ENCODE measurements at places on chromosomes 11 and 22. TPM values are rescaled to one million over a fixed set of nuclear protein-coding genes. Genes with fewer than 3 reads are reported as not detected.

Gene ZNRD2
- 72.0 TPM for total RNA-seq

Gene PHF21B
- total RNA-seq: not detected

Gene ART1
- not detected for total RNA-seq

Gene MAFF
- total RNA-seq: 22.0 TPM

Gene TRIM51
- total RNA-seq: not detected

Gene GVQW3
- total RNA-seq: 0.92 TPM

Gene DEFB131B
- not detected for total RNA-seq

Gene HEPHL1
- total RNA-seq: not detected

Gene OR4D5
- not detected for total RNA-seq

Gene TMEM132A
- total RNA-seq: 32.0 TPM

Gene SLC22A8
- not detected for total RNA-seq

- no peaks in the 10 kb centered on the region for H3K4me1 ChIP-seq
- no peaks in the 10 kb centered on the region for H3K36me3 ChIP-seq
- H3K27ac ChIP-seq: no peak overlapping the region
- DNase-seq: no peak
Measured at GRCh38 chr22:45885171-45885840, 91.7 kb downstream of the WNT7B start.

- no peak overlapping the region for H3K4me3 ChIP-seq
- H3K36me3 ChIP-seq: no peaks in the 10 kb centered on the region
- H3K27me3 ChIP-seq: peaks cover 3% of the 10 kb centered on the region
- no peak for DNase-seq
Measured at GRCh38 chr11:77140231-77140851, 12.3 kb downstream of the MYO7A start.

- no peaks in the 10 kb centered on the region for H3K36me3 ChIP-seq
- H3K4me3 ChIP-seq: no peak within 1 kb of the TSS
- H3K27me3 ChIP-seq: peaks cover 5% of the 10 kb centered on the region
Measured at GRCh38 chr22:23632178-23632577, at the start of gene DRICH1. DRICH1 (minus strand) TSS chr22:23632321; CDS start chr22:23632023, 298 bp downstream.

- H3K4me1 ChIP-seq: peaks cover 7% of the 10 kb centered on the region
- H3K36me3 ChIP-seq: no peaks in the 10 kb centered on the region
- H3K4me3 ChIP-seq: no peak overlapping the region
- H3K27me3 ChIP-seq: peaks cover 16% of the 10 kb centered on the region
Measured at GRCh38 chr11:19398772-19399527, 158.2 kb upstream of the E2F8 start.

- peaks cover 8% of the 10 kb centered on the region for H3K27me3 ChIP-seq
- no peak overlapping the region for H3K4me3 ChIP-seq
- no peaks in the 10 kb centered on the region for H3K36me3 ChIP-seq
- peaks cover 15% of the 10 kb centered on the region for H3K4me1 ChIP-seq
- DNase-seq: no peak
Measured at GRCh38 chr11:132959693-132960092, 572.6 kb downstream of the OPCML start.

DNA sequence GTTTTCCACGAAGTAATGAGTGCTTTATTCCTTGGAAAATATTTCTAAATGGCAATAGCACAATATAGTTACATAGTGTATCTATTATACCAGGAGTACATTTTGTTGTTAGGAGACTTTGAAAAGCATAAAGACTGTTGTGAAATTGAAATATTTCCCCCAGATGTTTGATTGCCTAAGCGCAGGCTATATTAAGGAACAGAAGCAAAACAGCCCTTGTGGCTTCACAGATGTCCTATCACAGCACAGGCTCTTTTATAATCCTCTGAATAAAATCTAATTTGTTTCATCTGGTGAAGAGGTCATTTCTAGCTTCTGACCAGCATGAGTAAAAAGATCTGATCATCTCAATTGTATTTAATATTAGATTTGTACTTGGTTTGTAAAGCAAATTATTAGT lies 48.2 kb downstream of the BSX start:
- H3K4me3 ChIP-seq: no peak overlapping the region
- no peaks in the 10 kb centered on the region for H3K4me1 ChIP-seq
- no peak for DNase-seq
- 0 out of 2 replicates have a peak, but pooled peaks cover 4% of the 10 kb centered on the region for H3K36me3 ChIP-seq
- H3K27ac ChIP-seq: no peak overlapping the region

- DNase-seq: no peak
- H3K4me3 ChIP-seq: no peak overlapping the region
- H3K27me3 ChIP-seq: peaks cover 7% of the 10 kb centered on the region
- no peaks in the 10 kb centered on the region for H3K36me3 ChIP-seq
- H3K4me1 ChIP-seq: no peaks in the 10 kb centered on the region
- no peak overlapping the region for H3K27ac ChIP-seq
Measured at GRCh38 chr11:20227631-20228030, 67.4 kb upstream of the DBX1 start.

DNA sequence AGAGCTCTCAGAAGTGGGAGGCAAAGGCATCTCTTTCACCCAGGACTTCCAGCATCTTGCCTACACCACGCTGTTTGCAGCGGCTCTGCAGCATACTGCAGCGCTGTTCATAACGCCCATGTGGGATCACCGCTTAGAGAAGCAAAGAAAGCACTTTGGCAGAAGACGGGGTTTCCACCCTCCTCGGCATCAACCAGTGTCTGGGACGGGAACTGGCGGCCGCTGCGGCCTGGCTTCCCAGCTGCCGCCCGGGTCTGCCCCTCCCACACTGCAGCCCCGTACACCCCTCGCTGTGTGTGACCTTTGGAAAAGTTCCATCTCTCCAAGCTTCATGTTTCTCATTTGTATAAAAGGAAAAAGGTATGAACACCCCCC lies 545 bp upstream of the TIRAP start:
- H3K27ac ChIP-seq: peak overlapping the region; percentile 89
- H3K4me1 ChIP-seq: peaks cover 31% of the 10 kb centered on the region
- H3K4me3 ChIP-seq: peak overlapping the region; percentile 90
- peak; percentile 11 for DNase-seq
- H3K27me3 ChIP-seq: no peaks in the 10 kb centered on the region
- H3K36me3 ChIP-seq: peaks cover 8% of the 10 kb centered on the region

DNA sequence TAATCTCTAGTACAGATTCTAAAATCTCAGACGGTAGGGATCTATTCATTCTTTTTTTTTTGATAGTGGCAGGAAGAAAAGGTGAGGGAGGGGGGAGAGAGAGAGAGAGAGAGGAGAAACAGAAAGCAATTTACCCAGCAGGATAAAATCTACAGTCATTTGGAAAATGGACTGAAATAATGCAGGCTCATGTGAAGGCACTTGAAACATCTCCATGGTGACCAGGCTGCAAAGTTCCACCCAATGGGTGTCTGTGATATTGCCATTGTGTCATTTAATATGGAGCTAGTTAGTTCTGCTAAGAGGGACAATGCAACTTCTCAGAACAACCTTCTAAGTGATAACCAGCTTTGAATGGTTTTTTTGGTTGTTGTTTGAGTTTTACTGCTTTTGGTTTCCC lies 165.2 kb upstream of the RAG2 start:
- H3K27ac ChIP-seq: no peak overlapping the region
- no peaks in the 10 kb centered on the region for H3K4me1 ChIP-seq
- no peaks in the 10 kb centered on the region for H3K36me3 ChIP-seq

GRCh38 chr11:125228445-125228844 lies 63.9 kb downstream of the PKNOX2 start:
- no peak overlapping the region for H3K4me3 ChIP-seq
- DNase-seq: no peak
- peaks cover 43% of the 10 kb centered on the region for H3K27me3 ChIP-seq
- H3K27ac ChIP-seq: no peak overlapping the region
- no peaks in the 10 kb centered on the region for H3K36me3 ChIP-seq
- H3K4me1 ChIP-seq: no peaks in the 10 kb centered on the region

DNA sequence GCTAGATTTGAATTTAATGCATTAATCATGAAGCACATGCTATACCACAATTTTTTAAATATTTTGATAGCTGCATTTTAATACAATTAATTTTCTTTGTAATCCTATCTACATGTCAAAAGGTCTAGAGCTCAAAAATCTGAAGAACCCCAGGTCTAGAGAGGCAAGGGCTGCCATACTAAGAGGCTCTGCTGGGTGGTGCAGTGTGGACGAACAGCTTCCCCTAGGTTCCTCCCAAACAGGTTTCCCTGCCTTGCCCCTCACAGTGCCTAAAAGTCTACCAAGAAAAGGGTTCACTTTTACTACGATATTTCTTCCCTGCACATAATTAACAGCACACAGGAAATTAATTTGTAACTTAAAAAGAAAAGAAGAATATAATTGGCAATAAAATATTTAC lies 681.1 kb downstream of the OPCML start:
- no peak overlapping the region for H3K4me3 ChIP-seq
- H3K36me3 ChIP-seq: peaks cover 8% of the 10 kb centered on the region

DNA sequence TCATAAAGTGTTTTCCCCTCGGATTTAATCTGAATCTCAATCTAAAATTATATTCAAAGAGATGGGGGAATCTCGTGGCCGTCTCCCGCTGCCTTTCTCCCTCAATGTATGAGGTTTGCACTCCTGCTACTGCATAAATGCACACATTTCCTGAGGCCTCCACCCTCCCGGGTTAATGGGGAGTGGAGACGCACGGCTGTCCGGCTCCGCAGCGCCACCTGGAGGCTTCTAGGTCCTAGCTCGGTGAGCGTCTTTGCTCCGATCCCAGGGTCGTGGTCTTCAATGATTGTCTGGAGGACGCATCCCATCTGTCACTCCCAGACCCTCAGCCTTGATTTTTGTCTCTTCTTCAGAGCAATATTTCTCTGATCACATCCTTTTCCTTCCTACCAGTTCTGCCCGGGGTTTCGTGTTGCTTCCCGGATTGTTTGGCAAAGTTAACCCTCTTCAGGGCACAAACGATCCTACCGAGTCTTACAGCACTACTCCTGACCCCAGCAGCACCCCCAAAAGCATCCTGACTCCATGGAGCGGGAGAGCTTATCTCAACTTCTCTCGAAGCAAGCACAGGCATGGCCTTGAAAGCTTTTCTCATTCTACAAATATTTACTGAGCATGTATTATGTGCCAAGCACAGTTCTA lies at the start of gene LMO1:
TSS of gene LMO1 (minus strand) at position 110 of the 642 bp plus-strand sequence. CDS start 516 bp downstream, outside the sequence.
- DNase-seq: peak; percentile 45
- peaks cover 14% of the 10 kb centered on the region for H3K4me1 ChIP-seq
- no peaks in the 10 kb centered on the region for H3K36me3 ChIP-seq
- no peak within 1 kb of the TSS for H3K27ac ChIP-seq

- H3K36me3 ChIP-seq: no peaks in the 10 kb centered on the region
- no peak overlapping the region for H3K27ac ChIP-seq
- DNase-seq: no peak
- no peak overlapping the region for H3K4me3 ChIP-seq
- H3K4me1 ChIP-seq: no peaks in the 10 kb centered on the region
Measured at GRCh38 chr11:105073456-105074165, 28.5 kb upstream of the CARD16 start.

DNA sequence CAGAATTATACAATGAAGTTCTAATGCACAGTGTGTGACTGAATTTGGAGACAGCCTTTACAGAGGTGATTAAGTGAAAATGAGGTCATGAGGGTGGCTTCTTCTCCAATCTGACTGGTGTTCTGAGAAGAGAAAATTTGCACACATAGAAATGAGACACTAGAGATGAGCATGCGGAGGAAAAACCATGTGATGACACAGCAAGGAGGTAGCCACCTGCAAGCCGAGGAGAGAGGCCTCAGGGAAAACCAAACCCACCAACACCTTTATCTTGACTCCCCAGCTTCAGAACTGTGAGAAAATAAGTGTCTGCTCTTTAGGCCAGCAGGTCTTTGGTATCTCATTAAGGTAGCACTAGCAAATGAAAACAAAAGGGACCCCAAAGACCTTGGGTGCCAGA lies 93.2 kb downstream of the GGTLC2 start:
- DNase-seq: no peak
- H3K27ac ChIP-seq: no peak overlapping the region
- H3K4me3 ChIP-seq: no peak overlapping the region
- H3K27me3 ChIP-seq: peaks cover 38% of the 10 kb centered on the region
- H3K4me1 ChIP-seq: no peaks in the 10 kb centered on the region
- no peaks in the 10 kb centered on the region for H3K36me3 ChIP-seq

DNA sequence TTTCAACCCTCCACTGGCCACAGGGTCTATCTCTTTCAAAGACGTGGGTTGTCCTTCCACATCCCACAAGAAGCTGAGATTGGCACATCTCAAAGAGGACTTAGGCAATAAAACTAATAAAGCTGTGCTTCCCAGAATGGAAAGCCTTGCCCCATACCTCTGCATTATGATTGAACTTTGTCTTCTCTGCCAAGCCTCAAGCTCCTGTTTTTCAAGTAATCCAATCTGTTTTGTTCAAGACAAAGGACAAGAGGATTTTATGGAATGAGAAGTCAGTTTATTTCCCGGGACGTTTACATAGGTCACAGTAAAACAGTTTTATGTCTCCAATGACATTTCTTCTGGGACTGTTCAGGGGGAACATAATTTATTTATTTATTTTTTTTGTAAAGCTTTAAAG lies 108.4 kb downstream of the GALNT18 start:
- no peak overlapping the region for H3K4me3 ChIP-seq
- no peak for DNase-seq
- H3K4me1 ChIP-seq: no peaks in the 10 kb centered on the region
- peaks cover 20% of the 10 kb centered on the region for H3K27me3 ChIP-seq
- no peak overlapping the region for H3K27ac ChIP-seq

GRCh38 chr11:103923451-103923931 lies 112.9 kb upstream of the DDI1 start:
- no peak for DNase-seq
- H3K27ac ChIP-seq: no peak overlapping the region
- no peaks in the 10 kb centered on the region for H3K36me3 ChIP-seq
- peaks cover 34% of the 10 kb centered on the region for H3K4me1 ChIP-seq
- H3K4me3 ChIP-seq: no peak overlapping the region

GRCh38 chr11:28017816-28018215 lies 90.1 kb downstream of the KIF18A start:
- H3K4me1 ChIP-seq: peaks cover 18% of the 10 kb centered on the region
- H3K36me3 ChIP-seq: peaks cover 26% of the 10 kb centered on the region
- H3K4me3 ChIP-seq: no peak overlapping the region
- no peaks in the 10 kb centered on the region for H3K27me3 ChIP-seq
- peak overlapping the region; percentile 31 for H3K27ac ChIP-seq

- peaks cover 31% of the 10 kb centered on the region for H3K27me3 ChIP-seq
- H3K27ac ChIP-seq: no peak overlapping the region
- H3K4me3 ChIP-seq: no peak overlapping the region
- peaks cover 9% of the 10 kb centered on the region for H3K4me1 ChIP-seq
- H3K36me3 ChIP-seq: no peaks in the 10 kb centered on the region
Measured at GRCh38 chr11:119491753-119492510, 69.0 kb upstream of the THY1 start.

GRCh38 chr11:64960719-64961118 lies 11.2 kb downstream of the MAJIN start:
- H3K27ac ChIP-seq: no peak overlapping the region
- no peak overlapping the region for H3K4me3 ChIP-seq
- no peak for DNase-seq
- peaks cover 8% of the 10 kb centered on the region for H3K4me1 ChIP-seq

GRCh38 chr11:75462117-75462653 lies 29.2 kb upstream of the KLHL35 start:
- H3K36me3 ChIP-seq: no peaks in the 10 kb centered on the region
- peaks cover 6% of the 10 kb centered on the region for H3K27me3 ChIP-seq
- H3K4me3 ChIP-seq: no peak overlapping the region

- H3K4me3 ChIP-seq: no peak overlapping the region
- no peaks in the 10 kb centered on the region for H3K4me1 ChIP-seq
- H3K27ac ChIP-seq: no peak overlapping the region
- DNase-seq: no peak
- no peaks in the 10 kb centered on the region for H3K36me3 ChIP-seq
Measured at GRCh38 chr22:29144786-29145160, 60.9 kb upstream of the EMID1 start.

All from HFFc6 (cell line).